ENCODE measurements at places on chromosomes 13 and 19. TPM values are rescaled to one million over a fixed set of nuclear protein-coding genes. Genes with fewer than 3 reads are reported as not detected.

DNA sequence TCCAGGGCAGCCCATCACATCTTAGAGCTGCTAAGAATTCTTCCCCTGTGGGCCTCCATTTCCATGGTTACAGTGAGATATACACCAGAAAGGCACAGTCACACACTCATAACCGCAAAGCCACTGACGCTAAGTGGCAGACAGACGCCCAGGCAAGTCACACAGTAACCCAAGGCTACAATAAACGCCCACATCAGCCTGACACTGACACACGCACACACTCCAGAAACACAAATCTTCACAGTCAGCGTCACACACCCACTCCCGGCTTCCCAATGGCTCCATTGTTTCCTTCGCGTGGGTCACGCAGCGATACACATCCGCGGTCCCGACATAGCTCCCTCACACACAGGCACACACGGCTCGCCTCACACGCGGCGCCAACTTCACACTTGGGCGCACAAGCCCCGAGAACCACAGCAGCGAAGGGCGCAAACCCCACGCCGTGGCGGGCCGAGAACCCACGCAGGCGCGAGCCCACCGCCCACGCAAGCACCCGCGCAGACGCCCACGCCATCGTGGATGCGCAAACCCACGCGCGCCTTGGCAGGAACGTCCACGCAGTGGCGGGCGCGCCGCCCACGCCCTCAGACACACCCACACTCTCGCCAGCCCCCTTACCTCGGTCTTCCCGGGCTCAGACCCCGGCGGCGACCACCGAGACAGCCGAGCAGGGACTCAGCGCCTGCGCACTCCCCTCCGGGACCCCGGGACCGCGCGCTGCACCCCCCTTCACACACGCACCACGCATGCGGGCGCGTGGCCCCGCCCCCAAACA lies at the start of gene ZNF667:
Gene ZNF667, minus strand, starts transcription at position 695 of the 778 bp plus-strand sequence. CDS start 14,975 bp downstream, outside the sequence.
- peaks cover 44% of the 10 kb centered on the region for H3K36me3 ChIP-seq
- no peaks in the 10 kb centered on the region for H3K27me3 ChIP-seq
- no peak for DNase-seq
- H3K27ac ChIP-seq: peak within 1 kb of the TSS; percentile 13

DNA sequence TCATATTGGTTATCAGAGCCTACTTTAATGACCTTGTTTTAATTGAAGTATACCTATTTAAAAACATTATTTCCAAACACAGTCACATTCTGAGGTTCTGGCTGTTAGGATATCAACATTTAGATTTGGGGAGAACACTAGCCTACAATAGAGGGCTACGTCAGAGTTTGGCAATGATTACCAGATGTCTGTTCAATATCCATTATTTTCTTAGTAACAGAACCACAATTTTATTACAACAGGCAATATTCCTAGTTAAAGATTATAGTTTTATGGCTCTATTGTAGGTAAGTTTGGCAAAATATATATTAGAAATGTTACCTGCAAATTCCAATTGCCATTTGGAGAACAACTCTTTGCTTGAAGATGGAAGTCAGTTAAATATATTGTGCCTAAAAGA lies 1163.1 kb upstream of the MIR17HG start:
- DNase-seq: no peak
- H3K4me1 ChIP-seq: no peaks in the 10 kb centered on the region
- H3K36me3 ChIP-seq: peaks cover 8% of the 10 kb centered on the region
- no peak overlapping the region for H3K27ac ChIP-seq
- H3K4me3 ChIP-seq: no peak overlapping the region

GRCh38 chr13:75796825-75797224 lies 160.7 kb downstream of the LMO7 start:
- H3K4me3 ChIP-seq: no peak overlapping the region
- no peak for DNase-seq
- no peak overlapping the region for H3K27ac ChIP-seq
- no peaks in the 10 kb centered on the region for H3K36me3 ChIP-seq
- no peaks in the 10 kb centered on the region for H3K4me1 ChIP-seq

GRCh38 chr19:33779849-33780248 lies 16.8 kb upstream of the KCTD15 start:
- peaks cover 22% of the 10 kb centered on the region for H3K4me1 ChIP-seq
- peaks cover 37% of the 10 kb centered on the region for H3K27me3 ChIP-seq
- DNase-seq: no peak
- H3K27ac ChIP-seq: peak overlapping the region; percentile 7

- H3K27me3 ChIP-seq: no peaks in the 10 kb centered on the region
- no peak overlapping the region for H3K27ac ChIP-seq
- no peak overlapping the region for H3K4me3 ChIP-seq
- no peaks in the 10 kb centered on the region for H3K4me1 ChIP-seq
Measured at GRCh38 chr13:84843368-84843767, 955.9 kb downstream of the SLITRK6 start.

DNA sequence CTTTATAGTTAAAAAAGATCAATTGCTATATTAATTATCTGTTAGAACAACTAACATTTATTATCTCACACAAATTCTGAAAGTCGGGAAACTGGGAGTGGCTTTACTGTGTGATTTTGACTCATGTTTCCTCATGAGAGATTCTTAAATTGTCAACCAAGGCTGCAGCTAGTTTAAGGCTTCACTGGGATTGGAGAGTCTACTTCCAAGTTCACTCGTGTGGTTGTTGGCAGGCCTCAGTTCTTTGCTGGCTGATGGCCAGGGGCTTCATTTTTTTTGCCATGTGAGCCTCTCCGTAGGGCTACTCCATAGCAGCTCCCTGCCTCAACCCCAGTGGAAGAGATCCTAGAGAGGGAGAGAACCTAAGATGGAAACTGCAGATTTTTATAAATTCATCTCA lies 24.5 kb upstream of the LPAR6 start:
- no peak overlapping the region for H3K4me3 ChIP-seq
- H3K4me1 ChIP-seq: peaks cover 9% of the 10 kb centered on the region
- H3K27ac ChIP-seq: no peak overlapping the region

GRCh38 chr19:33143897-33144405 lies 12.0 kb downstream of the WDR88 start:
- DNase-seq: peak; percentile 69
- no peaks in the 10 kb centered on the region for H3K27me3 ChIP-seq

GRCh38 chr19:19224852-19225494 lies 13.2 kb downstream of the NCAN start:
- H3K4me1 ChIP-seq: peaks cover 9% of the 10 kb centered on the region
- H3K4me3 ChIP-seq: peak overlapping the region; percentile 70
- H3K27ac ChIP-seq: no peak overlapping the region
- peak; percentile 79 for DNase-seq

- H3K27ac ChIP-seq: no peak overlapping the region
- H3K4me1 ChIP-seq: peaks cover 10% of the 10 kb centered on the region
- H3K27me3 ChIP-seq: no peaks in the 10 kb centered on the region
- H3K36me3 ChIP-seq: no peaks in the 10 kb centered on the region
- DNase-seq: no peak
Measured at GRCh38 chr19:16889366-16889882, 625 bp downstream of the F2RL3 start.

DNA sequence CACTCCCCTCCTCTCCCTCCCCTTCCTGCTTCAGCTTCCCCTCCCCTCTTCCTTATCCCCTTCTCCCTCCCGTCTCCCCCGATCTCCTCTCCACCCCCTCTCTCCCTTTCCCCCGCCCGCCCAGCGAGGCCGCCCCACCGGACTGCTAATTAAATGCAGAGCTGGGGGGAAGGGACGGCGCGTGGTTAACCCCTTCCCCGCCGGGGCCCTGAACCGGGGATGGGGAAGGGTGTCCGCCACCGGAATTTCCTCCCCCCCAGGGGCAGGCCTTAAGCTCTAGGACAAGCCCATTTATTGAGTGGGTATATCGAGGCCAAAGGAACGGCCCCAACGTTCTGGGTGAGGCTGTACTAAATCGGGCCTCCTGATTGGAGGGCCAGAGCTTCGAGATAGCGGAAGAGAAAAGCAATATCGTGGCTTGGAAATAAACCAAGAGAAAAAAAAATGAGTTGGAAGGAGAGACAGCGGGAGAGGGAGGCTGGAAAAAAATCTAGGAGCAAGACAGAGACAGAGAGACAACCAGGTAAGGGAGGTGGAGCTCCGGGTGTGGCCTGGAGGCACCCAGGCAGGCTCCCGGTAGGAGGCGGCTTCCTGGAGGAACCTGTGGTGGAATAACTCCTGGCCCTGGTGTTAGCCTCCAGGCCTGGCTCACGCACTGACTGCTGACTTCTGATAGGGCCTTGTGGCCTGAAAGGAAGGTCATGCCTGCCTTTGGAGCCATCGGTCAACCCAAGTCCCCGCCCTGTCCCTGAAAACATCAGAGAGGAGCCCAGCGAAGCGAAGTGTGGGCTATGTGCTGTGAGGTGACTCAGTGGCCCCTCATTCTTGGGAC lies 11.6 kb upstream of the JUND start:
- peak overlapping the region; percentile 85 for H3K27ac ChIP-seq
- H3K4me1 ChIP-seq: peaks cover 64% of the 10 kb centered on the region
- H3K36me3 ChIP-seq: peaks cover 6% of the 10 kb centered on the region

DNA sequence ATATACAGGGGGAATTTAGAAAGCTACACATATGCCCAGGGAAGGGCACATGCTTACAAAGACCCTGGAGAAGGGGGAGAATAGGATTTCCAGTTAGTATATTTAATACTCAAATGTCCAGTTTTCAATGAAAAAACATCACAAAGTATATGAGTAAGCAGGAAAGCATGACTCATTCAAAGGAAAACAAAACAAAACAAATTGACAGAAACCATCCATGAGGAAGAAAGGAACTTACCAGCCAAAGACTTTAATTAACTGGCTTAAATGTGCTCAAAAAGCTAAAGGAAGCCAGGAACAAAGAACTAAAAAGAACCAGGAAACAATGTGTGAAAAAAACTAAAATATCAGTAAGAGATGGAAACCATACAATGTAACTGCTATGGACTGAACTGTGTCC lies 716.2 kb upstream of the ARGLU1 start:
- no peaks in the 10 kb centered on the region for H3K36me3 ChIP-seq
- DNase-seq: no peak
- no peak overlapping the region for H3K4me3 ChIP-seq
- no peak overlapping the region for H3K27ac ChIP-seq
- no peaks in the 10 kb centered on the region for H3K4me1 ChIP-seq
- H3K27me3 ChIP-seq: no peaks in the 10 kb centered on the region

DNA sequence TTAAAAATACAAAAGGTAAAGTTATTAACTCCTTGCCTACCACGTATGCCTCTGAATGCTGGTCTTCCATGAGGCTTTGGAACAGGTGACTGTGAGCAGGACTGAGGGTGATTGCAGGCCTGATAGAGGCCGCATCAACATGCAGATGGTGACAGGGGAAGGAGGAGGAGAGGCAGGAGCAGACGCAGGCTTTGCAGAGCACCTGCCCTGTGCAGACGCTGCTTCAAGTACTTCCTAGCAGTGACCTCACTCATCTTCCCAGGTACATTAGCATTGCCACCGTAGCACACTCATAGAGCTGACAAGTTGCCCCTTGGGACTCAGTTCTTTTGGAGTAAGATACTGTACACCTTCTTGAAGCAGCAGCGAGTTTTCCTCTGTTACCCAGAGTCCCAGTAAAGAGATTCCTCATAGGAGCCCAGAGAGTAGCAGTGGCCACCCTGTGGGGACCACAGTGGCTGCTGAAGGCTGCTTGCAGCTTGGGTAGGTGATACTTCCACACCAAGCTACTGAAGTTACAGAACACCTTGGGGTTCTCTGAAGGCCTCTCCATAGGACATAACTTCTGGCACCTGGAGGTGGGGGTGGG lies 56.0 kb downstream of the ZNF536 start:
- H3K4me1 ChIP-seq: no peaks in the 10 kb centered on the region
- H3K27ac ChIP-seq: no peak overlapping the region
- no peaks in the 10 kb centered on the region for H3K36me3 ChIP-seq
- H3K27me3 ChIP-seq: peaks cover 7% of the 10 kb centered on the region
- no peak overlapping the region for H3K4me3 ChIP-seq
- DNase-seq: no peak

GRCh38 chr13:24888291-24888931 lies 124.4 kb downstream of the RNF17 start:
- H3K27ac ChIP-seq: no peak overlapping the region
- H3K36me3 ChIP-seq: peaks cover 25% of the 10 kb centered on the region
- no peaks in the 10 kb centered on the region for H3K4me1 ChIP-seq
- no peak overlapping the region for H3K4me3 ChIP-seq
- H3K27me3 ChIP-seq: no peaks in the 10 kb centered on the region

GRCh38 chr19:40811478-40812341 lies 12.7 kb downstream of the EGLN2 start:
- DNase-seq: no peak
- H3K27ac ChIP-seq: peak overlapping the region; percentile 86
- H3K4me3 ChIP-seq: peak overlapping the region; percentile 93
- H3K36me3 ChIP-seq: no peaks in the 10 kb centered on the region
- no peaks in the 10 kb centered on the region for H3K27me3 ChIP-seq

The KDELR1 gene
- total RNA-seq: 80.9 TPM

The SLAIN1 gene
- 18.4 TPM for total RNA-seq

The USHBP1 gene
- total RNA-seq: not detected

The PIAS4 gene
- total RNA-seq: 58.6 TPM

The URAD gene
- total RNA-seq: not detected

The CYP2A7 gene
- total RNA-seq: not detected

The TBXA2R gene
- not detected for total RNA-seq

All from natural killer cell treated with Interleukin-12 subunit alpha and Interleukin-12 subunit beta and Interleukin-15 and Interleukin-18, amount 100 ng/mL, for 72 hours (primary cell).